ENCODE measurements at places on chromosomes 4 and X.

GRCh38 chr4:87525636-87526295 is 3.4 kb downstream of the SPARCL1 start:
- DNase-seq, result no peak

GRCh38 chrX:153568451-153569011 is 30.4 kb downstream of the CCNQ start:
- no peak for DNase-seq

DNA sequence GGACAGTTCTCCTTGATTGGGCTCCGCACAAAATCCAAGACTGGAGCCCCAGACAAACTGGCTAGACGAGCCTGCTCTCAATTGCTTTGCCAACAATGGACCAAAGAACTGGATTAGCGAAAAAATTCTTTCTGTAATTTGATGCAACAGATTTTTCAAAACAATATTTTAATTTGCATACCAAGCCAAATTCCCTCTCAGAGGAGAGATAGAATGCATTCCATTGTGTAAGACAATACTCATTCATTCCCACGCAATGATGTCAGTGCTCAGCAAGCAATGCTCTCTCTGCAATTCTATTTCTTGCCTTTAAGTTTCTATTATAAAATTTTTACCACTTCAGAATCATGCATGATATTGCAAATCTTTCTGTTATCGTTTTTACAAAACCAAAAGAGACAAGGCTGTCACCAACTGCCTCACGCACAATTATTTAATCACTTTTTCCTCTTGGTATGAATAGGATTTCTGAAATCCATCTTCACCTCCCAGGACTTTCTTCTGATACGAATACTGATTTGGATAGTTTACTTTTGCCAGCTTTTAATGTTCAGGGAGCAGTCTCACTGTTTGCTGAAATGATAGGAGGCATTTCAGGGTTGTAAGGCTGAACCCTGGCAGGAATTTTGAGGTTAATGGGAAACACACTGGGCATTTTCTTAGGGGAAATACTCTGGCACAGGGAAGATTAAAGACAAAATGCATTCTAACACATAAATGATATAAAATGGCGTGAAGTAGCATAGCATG is 46.1 kb upstream of the HCCS start:
- peak; percentile 63 for DNase-seq

- no peak for DNase-seq
Observed at GRCh38 chr4:83219344-83220331, 65.0 kb downstream of the COQ2 start.

DNA sequence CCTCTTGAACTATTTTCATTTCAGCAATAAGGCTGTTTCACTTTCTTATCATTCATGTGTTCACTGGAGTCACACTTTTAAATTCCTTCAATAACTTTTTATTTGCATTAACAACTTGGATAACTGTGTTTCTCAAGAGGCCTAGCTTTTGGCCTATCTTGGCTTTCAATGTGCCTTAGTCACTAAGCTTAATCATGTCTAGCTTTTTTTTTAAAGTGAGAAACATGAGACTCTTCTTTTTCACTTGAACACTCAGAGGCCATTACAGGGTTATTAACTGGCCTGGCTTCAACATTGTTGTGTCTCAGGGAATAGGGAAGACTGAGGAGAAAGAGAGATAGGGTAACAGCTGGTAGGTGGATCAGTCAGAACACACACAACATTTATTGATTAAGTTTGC is 64.0 kb upstream of the VCX2 start:
- no peak for DNase-seq
